ENCODE measurements at places on chromosomes 6 and 20.

GRCh38 chr20:53071833-53072232 lies 99.7 kb downstream of the TSHZ2 start:
- no peak for DNase-seq

- DNase-seq, result no peak
Measured at GRCh38 chr20:35404614-35405259, 7.0 kb downstream of the UQCC1 start.

- no peak for DNase-seq
Measured at GRCh38 chr20:54221353-54221752, 13.5 kb downstream of the PFDN4 start.

DNA sequence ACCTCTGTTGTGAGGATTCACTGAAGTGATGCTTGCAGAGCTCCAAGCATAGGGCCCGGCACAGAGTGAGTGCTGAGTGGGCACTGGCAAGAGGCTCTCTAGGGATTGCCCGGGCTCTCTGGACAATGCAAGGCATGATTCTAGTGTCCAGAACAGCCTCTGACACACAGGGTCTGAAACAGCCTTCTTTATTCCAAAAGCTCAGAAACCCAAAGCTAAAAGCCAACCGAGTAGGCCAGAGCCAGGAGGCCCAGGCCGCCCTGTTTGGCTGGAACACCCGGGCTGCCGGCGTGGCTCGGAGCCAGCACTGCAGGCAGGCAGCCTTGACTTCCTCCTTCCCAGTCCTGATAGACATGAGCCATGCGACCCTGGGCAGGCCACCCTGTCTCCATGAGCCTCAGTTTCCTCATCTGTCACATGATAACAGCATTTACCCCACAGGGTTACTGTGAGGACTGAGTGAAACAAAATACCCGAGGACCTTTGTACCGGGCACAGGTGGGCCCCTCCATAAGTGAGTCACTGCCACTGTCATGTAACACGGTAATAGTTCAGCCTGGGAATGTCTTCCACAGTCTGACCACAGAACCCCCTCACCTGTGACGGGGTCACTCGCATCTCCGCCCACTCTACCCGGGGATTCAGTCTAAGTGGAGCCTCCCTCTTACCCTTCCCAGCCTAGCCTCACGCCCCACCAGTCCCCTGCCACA lies 51.5 kb downstream of the PTPRT start:
- DNase-seq, result no peak

- no peak for DNase-seq
Measured at GRCh38 chr20:24043294-24043693, 54.7 kb upstream of the GGTLC1 start.

- DNase-seq, result no peak
Measured at GRCh38 chr6:129233458-129234134, 350.7 kb downstream of the LAMA2 start.

DNA sequence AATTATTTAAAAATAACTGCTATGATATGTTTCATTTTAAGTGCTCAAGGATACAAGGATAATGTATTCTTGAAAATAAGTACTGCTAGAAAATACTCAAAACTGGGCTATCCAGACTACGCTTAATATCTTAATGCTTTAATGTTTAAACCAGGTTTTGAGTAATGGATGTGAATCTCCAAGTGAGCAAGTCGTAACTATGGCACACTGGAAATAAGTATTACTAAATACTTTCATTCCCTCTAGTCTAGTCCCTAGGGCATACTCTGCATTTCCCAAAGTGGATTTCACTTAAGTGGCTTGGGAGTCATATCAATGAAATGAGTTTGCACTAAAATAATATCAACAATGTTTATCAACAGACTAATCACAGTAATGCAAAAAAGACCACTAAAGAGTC lies 48.1 kb downstream of the HMGCLL1 start:
- no peak for DNase-seq

GRCh38 chr20:44743916-44744655 lies 1.6 kb upstream of the KCNK15 start:
- DNase-seq, result no peak

DNA sequence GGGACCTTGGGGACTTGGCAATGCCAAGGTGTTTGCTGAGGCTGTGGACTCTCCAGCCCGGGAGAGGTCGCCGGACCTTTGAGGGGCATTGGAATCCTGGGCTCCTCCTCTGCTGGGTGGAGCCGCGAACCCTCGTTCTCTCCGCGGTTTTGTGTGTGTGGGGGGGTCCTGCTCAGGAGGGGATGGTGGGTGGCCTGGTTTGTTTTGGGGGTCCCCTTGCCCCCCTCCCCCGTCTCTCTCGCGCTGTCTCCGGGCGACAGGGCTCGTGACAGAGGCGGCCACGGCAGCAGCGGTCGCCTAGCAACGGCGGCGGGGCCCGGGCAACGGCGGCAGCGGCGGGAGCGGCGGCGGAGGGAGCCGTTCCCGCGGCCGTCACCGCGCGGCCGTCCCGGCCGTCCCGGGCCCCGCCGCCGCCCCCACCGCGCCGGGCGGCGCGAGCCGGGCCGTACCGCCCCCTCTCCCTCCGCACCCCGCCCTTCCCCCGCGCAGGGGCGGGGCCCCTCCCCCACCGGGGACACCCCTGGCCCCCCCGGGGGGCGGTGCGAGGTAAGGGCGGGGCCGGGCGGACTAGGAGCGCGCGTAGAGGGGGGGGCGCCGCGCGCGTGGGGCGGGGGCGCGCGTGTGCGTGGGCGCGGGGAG lies 7.8 kb downstream of the SYNGAP1 start:
- DNase-seq, result no peak

GRCh38 chr6:24719125-24719971 lies at the start of gene C6orf62:
Gene C6orf62 (minus strand): TSS chr6:24719154. CDS start chr6:24718668, 486 bp downstream.
- DNase-seq, result peak; percentile 53

GRCh38 chr6:7727946-7728854 lies 2.3 kb downstream of the BMP6 start:
- DNase-seq, result no peak

DNA sequence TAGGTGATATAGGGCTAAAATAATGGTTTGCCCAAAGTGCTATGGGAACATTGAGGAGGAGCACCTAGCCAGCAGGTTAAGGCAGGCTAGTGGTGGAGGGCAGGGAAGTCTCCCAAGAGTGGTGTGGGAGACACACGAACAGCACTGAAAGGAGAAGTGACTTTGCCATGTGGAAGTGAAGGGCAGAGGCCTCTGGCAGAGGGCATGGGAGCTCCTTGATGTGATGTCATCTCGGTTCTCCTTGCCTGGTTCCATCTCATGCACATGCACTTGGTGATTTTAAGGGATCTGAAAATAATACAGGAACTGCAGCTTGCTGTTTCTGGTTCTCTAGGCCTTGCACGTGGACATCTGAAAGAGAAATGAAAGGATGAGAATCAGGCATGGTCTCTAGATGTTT lies 4.7 kb upstream of the MAP3K4 start:
- DNase-seq, result no peak

- DNase-seq, result no peak
Measured at GRCh38 chr6:150721418-150722266, 122.0 kb downstream of the PLEKHG1 start.

GRCh38 chr6:46993846-46994245 lies 48.3 kb downstream of the ADGRF1 start:
- no peak for DNase-seq

DNA sequence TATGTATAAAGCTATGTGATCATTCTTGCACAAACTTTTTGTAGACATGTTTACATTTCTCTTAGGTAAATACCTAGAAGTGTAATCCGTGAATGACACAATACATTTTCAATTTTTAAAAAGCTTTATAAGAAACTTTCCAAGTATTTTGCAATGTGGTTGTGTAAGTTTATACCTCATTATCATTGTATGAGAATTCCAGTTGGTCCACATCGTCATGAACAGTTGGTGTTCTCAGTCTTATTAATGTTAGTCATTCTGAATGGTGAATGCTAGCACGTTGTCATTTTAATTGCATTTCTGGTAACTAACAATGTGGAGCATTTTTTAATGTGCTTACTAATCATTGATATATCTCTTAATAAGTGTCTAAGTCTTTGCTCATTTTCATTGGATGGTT lies 116.5 kb upstream of the F13A1 start:
- DNase-seq, result no peak

DNA sequence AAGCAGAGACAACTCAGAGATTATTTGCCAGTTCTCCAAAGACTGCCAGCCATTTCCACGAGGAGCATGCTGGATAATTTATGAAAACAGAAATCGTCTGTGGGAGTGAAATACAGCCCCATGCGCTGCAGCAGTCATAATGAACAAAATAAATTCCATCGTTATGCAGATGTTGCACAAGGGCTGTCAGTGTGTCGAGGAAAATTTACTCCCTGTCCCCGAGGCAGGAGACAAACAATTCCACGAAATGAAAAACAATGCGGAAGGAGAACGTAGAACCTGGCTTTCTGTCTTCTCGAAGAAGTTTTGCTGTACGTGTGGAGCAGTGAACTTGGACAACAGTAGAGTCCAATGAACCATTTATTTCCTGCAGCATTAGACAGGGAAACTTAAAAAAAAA lies 399.4 kb downstream of the CD83 start:
- DNase-seq, result no peak

GRCh38 chr20:9660236-9660868 lies 146.0 kb downstream of the LAMP5 start:
- DNase-seq, result no peak

- DNase-seq, result no peak
Measured at GRCh38 chr6:85966828-85967227, 324.1 kb upstream of the SYNCRIP start.

- no peak for DNase-seq
Measured at GRCh38 chr6:16742116-16742515, 19.1 kb downstream of the ATXN1 start.

- no peak for DNase-seq
Measured at GRCh38 chr6:53702316-53702715, 36.8 kb upstream of the KLHL31 start.

- no peak for DNase-seq
Measured at GRCh38 chr6:42710316-42710715, 12.1 kb downstream of the PRPH2 start.

- DNase-seq, result no peak
Measured at GRCh38 chr6:121823437-121823851, 388.0 kb downstream of the GJA1 start.

- peak; percentile 6 for DNase-seq
Measured at GRCh38 chr6:113591896-113592827, 265.0 kb upstream of the MARCKS start.

Measured in NCI-H2081 (cell line).